ENCODE measurements at places on chromosomes 4 and X.

- DNase-seq = no peak
Observed at GRCh38 chr4:5812506-5813229, 80.2 kb downstream of the CRMP1 start.

DNA sequence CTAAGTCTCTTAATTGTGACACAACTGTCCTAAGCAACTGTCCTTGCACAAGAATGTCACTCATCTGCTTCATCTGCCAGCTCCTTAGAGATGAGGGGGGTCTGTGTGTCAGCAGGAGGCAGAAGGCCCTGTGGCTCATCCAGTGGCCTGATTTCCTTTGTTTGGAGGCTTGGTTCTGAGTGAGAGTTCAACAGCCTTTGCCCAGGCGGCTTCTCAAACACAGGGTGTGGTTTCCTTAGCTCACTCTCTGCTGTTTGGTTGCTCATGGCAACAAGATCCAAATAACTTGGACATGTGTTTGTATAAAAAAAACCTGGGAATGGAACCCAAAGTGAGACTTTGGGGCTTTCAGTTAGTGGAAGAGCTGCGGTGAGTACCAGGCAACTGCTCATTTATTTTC is 46.6 kb downstream of the MAP7D3 start:
- DNase-seq = no peak

DNA sequence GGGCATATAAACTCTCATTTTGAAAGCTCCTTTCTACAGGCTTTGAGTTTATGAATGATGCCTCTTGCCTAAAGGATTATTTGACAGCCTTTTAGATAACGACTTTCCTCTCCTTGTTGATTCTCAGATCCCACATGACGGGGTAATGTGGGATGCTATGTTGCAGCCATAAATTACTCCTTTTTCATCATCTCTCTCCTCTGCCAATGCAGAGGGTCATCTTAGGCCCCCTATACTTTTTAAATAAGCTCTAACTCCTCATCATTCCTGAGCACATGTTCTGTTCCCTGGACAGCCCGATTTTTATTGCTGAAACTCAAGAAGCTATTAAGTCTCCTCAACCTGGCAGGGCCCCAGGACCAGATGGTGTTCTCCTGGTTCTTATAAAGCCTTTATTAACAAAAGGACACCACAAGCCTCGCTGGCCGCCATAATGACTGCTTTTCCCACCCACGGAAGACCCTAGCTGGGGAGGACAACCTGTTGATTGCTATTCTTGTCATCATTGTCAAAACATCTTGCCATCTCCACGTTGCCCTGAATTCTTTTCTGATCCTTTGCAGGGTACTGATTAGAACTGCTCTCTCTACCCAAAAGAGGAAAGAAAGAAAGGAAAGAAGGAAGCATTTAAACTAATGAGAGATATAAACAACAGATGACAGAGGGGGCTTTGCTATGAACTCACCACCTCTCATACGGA is 150.7 kb downstream of the DHX15 start:
- no peak for DNase-seq

DNA sequence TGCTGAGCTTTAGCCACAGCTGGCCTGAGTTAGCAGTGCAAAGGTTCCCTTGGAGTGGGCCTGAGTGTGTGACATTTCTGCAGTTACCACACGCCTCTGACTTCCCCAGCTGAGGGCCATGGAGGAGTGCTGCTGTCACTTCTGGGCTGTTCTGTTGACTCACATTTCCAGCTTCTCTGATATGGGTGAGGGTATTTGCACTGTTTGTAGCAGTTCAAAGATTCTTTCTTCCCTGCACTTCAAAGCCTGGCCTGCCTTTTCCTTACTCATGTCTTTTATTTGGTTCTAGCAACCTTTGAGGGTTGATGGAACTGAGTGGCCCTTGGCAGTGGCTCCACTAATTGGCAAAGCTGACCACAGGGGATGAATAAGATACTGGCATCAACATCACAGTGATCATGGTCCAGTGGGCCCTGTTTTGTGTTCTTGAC is 26.4 kb upstream of the SCML1 start:
- DNase-seq = no peak

DNA sequence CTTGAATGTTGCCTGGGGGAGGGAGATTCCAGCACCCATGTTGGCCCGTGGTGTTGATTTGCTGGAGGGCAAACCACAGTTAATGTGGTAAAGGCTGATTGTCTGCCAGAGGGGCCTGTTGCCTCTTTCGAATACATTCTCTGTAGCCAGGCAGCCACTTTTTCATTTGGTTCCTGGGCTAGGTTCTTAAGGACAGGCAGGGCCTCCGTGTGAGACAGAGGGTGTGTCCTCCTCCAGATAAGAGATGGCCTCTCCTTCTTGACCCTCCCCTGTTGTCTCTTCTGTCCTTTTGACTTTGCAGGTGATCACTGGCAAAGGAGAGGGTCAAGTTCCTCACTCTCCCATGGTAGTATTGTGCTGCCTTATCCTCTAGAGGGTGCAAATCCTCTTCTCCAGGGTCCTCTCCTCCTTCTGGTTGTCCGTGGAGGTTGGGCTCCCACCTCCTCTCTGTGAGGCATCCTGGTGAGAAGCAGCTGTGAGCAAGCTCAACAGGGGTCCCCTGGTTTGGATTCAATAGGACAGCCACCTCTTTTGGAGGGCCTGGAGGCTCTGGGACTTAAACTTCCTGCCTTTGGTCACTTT is 44.9 kb downstream of the ZNF182 start:
- DNase-seq = peak; percentile 26

- peak; percentile 68 for DNase-seq
Observed at GRCh38 chr4:118836301-118837120, 585 bp upstream of the SEC24D start.

- no peak for DNase-seq
Observed at GRCh38 chr4:153222707-153223426, 18.6 kb downstream of the TRIM2 start.

GRCh38 chr4:119232286-119232685 is 19.8 kb downstream of the USP53 start:
- DNase-seq = no peak

DNA sequence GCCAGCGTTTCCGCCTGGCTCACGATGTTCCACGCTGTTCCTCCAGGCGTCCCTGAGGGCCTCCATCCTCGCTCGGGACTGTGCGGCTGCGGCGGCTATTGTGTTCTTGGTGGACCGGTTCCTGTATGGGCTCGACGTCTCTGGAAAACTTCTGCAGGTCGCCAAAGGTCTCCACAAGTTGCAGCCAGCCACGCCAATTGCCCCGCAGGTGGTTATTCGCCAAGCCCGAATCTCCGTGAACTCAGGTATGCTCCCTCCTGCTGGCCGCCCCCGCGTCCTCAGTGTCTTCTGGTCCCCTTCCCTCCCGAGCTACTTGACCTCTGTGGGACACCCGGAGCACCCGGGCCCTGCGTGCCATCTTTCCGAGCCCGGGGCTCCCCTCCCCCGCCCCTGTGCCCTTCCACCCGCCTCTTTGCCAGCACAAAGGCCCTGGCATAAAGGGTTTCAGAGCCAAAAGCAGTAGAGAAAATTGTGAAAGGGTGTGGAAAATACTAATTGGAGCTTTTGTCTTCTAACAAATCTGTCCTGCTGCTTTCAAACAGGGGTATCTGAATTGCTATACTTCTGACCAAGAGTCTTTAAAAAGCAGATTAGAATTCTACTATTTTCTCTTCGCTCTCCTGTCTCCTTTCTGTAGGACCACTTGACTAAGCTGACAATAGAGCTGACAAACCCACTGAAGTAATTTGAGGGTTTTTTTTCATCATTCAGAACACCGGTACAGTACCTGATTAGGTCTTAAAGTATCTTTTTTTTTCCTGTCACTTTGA is 104.0 kb downstream of the NEUROG2 start:
- DNase-seq = no peak

- no peak for DNase-seq
Observed at GRCh38 chr4:81607950-81608349, 136.2 kb upstream of the RASGEF1B start.

- no peak for DNase-seq
Observed at GRCh38 chrX:123184219-123184865, at the start of gene GRIA3. Gene GRIA3, plus strand, starts transcription at chrX:123184278. Its CDS starts 258 bp downstream, at chrX:123184536.

DNA sequence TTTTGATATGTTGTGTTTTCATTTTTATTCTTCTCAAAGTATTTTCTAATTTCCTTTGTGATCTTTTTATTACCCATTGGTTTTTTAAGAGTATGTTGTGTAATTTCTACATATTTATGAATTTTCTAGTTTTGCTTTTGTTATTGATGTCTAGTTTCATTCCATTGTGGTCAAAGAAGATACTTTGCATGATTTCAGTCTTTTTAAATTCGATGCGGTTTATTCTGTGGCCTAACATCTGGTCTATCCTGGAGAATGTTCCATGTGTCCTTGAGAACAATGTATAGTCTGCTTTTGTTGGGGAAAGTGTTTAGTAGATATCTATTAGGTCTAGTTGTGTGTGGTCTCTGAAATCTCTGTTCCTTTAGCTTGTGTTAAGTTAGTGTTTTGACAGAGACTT is 46.2 kb downstream of the PPEF1 start:
- DNase-seq = no peak

DNA sequence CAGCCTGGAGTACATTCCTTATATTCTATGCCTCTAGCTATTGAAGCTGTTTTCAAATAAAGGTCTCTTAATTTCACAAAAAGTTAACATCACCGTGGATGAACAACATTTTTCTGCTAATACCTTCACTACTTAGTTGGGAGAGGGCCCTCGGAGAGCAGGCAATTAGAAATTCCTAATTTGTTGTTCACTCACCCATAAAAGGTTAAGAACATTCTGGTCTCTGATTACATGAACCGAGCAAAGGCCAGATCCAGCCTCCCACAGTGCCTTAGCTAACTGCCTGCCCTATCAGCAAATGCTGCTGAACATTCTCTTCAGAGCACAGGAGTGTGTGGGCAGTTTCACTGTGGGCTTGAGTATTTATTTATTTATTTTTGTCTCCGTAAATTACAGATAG is 36.0 kb upstream of the TTC29 start:
- no peak for DNase-seq

DNA sequence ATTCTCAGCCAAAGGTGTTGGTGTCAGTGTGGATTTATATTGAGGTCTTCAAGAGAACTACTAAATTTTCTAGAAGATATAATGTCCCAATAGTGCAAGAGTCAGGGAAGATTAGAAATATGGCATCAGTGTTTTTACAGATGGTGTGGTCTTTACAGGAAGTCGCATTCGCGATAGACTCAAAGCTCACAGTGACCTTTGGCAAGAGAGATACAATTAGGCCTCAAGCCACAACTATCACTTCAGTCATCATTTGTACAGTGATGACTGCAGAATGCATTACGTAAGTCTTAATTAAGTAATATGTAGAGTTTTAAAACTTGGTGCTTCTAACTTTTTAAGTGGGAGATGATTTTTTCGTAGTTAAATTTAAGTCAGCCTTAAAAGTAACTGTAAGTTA is 237.2 kb upstream of the FSTL5 start:
- no peak for DNase-seq

- no peak for DNase-seq
Observed at GRCh38 chrX:94051926-94052325, 377.9 kb downstream of the FAM133A start.

GRCh38 chr4:57265831-57266582 is 155.8 kb upstream of the IGFBP7 start:
- DNase-seq = no peak

DNA sequence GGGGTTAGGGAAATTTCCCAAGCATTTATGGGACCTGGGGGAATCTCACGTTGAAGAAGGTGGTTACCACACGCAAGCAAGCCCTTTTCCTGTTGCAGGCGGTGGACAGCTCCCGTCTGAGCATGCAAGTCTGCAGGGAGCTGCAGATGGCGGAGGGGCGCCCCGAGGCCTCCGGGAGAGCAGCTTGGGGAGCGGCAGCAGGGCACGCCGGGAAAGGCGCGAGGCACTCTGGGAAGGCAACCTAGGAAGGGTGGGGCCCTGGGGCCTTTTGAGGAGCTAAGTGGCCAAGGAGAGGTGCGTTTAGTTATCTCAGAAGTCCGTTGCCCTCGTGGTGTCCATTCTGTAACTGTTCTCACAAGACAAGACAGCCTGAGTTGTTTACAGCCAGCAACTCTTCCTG is 57.0 kb upstream of the SLC25A4 start:
- DNase-seq = no peak

GRCh38 chr4:188396037-188396436 is 256.8 kb downstream of the TRIML1 start:
- no peak for DNase-seq

GRCh38 chr4:77899607-77900006 is 37.0 kb downstream of the MRPL1 start:
- no peak for DNase-seq

DNA sequence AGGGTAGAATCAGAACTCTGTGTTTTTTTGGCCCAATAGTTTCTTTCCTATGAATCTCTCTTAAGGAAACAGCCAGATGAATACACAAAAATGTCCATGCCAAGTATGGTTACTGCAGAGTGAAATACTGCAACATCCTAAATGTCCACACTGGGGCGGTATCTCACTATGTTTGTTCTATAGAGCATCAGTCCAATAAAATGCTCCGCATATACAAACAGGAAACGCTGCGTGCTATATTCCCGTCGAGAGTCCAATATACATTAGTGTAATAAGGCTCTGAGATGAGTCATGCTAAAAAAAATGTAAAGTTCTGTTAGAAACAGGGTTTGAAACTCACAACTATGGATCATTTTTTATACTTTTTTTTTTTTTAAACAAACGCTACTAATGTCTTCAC is 72.9 kb upstream of the ENOX2 start:
- DNase-seq = no peak

GRCh38 chr4:8878421-8878820 is 6.8 kb upstream of the HMX1 start:
- no peak for DNase-seq

DNA sequence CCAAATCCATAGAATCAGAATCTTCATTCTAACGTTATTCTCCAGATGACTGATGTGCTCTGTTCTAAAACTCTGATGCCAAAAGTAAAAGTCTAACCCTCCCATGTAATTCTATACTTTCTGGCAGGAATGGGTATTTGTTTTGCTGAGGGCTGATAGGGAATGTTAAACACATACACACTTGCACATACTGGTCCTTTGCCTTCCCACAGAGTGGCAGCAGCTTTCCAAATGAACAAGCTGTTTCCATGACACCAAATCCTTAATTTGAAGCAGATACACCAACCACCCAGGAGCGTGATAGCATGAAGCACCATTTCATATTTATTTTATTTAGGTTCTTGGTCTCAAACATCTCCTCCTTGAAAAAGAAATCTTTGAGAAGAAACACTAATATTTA is 155.5 kb upstream of the PRDX4 start:
- no peak for DNase-seq
